Stimulated activated CD4-positive, alpha-beta T cell treated with anti-CD3 and anti-CD28 coated beads, Interleukin-1b, Interleukin-23, amount 100 ng/mL, for 48 hours (primary cell): ENCODE measurements at places on chromosomes 12 and 14.

DNA sequence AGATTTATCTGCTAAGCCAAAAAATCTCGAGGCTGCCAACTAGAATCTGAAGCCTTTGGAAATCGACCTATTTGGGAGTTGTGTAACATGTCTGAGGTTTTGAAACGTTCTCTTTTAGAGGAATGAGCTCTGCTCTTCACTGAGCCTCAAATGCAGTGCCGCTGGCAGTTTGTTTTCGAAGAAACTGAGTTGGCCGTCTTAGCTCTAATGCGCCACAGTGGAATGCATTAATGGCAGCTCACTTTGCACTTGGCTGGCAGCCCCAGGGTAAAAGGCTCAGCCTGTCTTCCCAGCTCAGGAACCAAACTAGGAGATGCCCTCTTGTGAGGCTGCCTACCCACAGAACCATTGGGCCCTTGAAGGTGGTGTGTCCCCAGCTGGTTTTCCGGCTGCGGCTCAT lies 53.8 kb downstream of the SFSWAP start:
- DNase-seq, result no peak

DNA sequence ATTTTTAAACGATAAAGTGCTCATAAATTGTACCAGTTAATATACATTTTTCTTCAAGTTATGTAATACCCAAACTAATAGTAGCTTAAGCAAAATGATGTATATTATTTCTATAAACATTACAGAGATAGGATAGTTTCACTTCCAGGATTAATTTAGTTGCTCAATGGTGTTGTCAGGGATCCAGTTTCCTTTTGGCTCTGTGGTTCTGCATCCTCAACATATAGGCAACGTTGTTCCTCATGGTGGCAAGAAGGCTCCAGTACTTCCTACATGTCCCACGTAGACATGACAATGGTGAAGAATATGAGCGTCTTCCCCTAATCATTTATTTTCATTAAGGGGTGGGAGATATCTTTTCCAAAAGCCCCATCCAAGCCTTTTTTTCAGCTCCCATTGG lies 60.7 kb upstream of the DCD start:
- no peak for DNase-seq

DNA sequence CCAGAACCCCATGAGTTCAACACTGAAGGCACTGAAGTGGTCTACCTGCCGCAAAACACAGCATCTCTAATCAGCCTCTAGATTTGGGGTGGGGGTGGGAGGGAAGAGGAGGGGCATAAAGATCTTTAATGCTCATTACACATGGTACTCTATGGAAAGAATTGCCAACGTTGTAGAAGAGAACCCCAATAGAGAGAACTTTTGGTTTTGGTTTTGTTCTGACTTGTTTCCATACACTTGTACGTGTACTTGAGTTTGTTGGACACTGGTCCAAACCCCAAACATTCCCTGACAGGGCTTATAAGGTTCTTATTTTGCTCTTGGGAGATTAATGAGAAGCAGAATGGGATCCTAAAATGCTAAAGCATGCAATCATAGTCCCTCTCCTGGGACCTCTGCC lies 31.0 kb downstream of the GNPTAB start:
- DNase-seq, result no peak

- no peak for DNase-seq
These were observed 75.6 kb downstream of the ARL6IP4 start for GRCh38 chr12:123056053-123056452.

DNA sequence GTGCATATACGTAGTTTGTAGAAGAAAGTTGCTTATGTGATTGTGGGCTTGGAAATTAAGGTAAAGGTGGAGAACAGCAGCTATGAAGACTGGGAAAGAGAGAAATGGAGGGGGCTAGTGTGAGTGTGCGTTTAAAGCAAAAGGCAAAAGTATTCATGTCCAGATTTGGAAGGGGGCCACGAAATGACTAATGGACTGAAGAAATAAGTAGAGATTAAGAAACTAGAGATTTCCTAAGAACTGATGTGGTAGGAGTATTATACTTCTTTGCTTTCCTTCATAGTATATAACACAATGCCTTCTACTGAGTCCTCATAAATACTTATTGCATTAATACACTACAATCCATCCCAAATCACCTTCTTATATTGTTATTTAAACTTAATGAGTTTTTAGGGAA lies 298.6 kb upstream of the NOVA1 start:
- no peak for DNase-seq

DNA sequence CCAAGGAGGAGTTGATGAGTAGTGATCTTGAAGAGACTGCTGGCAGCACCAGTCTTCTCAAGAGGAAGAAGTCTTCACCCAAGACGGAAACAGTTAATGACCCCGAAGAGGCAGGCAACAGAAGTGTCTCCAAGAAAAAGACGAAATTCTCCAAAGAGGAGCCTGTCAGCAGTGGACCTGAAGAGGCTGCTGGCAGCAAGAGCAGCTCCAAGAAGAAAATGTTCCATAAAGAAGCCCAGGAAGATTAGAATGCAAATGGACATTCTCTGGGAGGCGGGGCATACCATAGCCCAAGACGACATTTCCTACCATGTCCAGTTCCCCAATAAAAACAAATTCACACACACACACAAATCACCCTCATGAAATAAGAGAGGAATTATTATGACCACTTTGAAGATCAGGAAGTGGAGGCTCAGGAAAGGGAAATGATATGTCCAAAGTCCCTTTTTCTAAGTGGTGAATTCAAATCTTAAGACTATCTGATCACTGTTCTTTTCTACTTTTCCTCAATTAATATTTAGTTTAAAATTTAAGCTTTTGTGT lies 131.8 kb downstream of the PAWR start:
- DNase-seq, result no peak

GRCh38 chr12:113424915-113425823 lies 3.0 kb downstream of the SDSL start:
- peak; percentile 57 for DNase-seq

DNA sequence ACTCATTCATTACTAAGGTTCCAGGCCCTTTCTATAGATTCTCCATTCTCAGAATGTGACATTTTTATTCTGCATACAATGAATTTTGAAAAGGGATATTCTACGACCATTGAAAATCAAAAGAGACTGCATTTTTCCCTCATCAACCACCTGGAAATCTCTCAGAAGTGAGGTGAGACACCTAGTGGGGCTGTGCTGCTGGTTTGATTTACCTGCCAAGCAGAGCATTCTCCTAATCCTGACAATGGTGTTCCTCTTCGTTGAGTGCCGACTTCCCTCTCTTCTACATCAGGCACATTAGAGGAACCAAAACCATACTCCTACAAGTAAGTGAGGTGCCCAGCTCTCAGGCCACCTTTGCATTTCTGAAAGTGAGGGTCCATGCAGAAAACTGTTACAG lies 14.9 kb downstream of the CKB start:
- no peak for DNase-seq

DNA sequence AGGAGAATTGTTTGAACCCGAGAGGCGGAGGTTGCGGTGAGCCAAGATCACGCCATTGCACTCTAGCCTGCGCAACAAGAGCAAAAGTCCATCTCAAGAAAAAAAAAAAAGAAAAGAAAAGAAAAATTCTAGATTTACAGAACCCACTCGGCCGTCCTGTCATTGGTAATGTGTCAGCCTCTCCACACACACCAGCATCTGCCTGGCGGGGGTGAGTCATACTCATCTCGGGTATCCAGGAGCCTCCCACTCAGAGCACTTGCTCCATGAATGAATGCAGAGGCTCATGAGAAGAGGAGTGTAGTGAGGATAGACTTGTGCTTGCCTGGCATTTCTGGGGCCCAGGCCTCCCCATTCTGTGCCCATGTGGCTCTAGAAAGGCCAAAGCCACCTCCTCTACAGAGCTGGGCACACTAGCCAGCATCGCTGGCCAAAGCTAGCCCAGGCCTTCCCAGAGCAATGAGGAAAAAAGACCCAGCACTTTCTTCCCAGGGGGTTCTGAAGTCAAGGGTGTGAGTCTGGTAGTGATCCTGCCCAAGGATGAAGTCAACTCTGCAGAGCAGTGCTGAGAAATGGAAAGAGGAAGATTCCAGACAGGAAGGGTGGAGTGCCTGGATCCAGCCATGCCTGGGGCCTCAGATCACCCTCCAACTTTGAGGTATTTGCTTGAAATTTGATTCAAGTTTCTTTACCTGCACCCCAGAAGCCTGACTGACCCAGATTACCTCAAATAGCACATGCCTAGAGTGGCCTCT lies 31.2 kb upstream of the KLC1 start:
- peak; percentile 33 for DNase-seq
